ENCODE measurements at places on chromosomes 13 and 19.
A peak's percentile ranks its signal among the peaks of the same experiment; 100 is the strongest.

DNA sequence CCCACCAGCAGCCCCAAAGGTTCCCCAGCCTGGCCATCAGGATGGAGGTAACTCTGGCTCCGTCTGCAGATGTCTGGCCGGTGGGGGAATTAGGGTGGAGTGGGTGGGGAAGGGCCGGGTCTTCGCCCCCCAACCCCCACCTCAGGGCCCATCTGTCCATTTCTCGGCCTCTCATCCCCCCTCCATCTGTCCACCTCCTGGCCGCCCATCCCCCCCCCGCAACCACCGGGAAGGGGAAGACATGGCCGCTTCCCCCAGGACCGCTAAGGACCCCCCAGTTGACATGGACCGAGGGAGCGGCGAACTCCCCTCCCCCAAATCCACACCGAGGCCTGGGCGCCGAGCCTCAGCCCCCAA is 793 bp downstream of the LRFN1 start:
- no peak for DNase-seq

DNA sequence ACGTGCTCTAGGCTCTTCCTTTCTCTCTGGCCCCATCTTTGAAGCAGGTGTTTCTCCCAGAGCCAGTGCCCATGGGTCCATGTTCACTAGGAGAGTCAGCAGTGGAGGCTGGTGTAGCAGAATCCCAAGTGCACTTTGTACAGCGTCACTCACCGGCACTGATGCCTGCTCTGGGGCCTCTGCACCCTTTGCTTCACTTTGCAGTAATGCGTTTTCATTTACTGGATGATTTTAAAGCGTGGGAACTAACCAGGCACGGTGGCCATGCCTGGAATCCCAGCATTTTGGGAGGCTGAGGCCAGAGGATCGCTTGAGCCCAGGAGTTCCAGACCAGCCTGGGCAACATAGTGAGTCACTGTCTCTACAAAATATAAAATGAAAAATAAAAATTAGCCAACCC is 30.7 kb downstream of the SLC25A42 start:
- DNase-seq = no peak

DNA sequence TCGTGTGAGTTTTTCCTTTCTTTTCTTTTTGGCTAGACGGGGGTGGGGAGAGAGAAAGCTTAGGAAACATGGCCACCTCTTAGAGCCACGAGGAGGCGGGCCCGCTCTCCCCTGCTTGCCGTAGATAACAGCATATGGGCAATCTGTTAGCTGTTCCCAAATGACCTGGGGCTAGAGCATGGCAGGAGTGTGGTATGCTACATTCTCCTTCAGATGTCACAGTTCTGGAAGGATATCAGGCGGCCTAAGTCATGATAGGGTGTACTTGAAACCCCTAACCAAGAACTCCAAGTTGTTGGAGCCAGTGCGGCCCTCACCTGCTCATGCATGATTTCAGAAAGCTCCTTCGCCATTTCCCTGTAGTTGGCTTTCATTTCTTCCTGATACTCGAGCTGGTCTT is 44.3 kb upstream of the SLC15A1 start:
- no peak for DNase-seq

- peak; percentile 50 for DNase-seq
These were observed 5.8 kb upstream of the USE1 start for GRCh38 chr19:17209126-17210036.

- DNase-seq = no peak
These were observed 99.9 kb downstream of the GPC5 start for GRCh38 chr13:91498298-91498697.

- no peak for DNase-seq
These were observed 9.9 kb downstream of the ZNF586 start for GRCh38 chr19:57779220-57779845.

- DNase-seq = no peak
These were observed 9.0 kb downstream of the F2RL3 start for GRCh38 chr19:16897856-16898161.

Data from stimulated activated CD8-positive, alpha-beta memory T cell treated with anti-CD3 and anti-CD28 coated beads, Interleukin-2, amount 100 ng/mL, for 48 hours (primary cell).